Progenitor cell of endocrine pancreas (in vitro differentiated cells): ENCODE measurements at places on chromosomes 6 and 20. TPM values are rescaled to one million over a fixed set of nuclear protein-coding genes. Genes with fewer than 3 reads are reported as not detected.

- DNase-seq, result no peak
These were observed 92.0 kb upstream of the PRDM1 start for GRCh38 chr6:105994118-105994590.

- no peak for DNase-seq
These were observed 27.0 kb downstream of the EDEM2 start for GRCh38 chr20:35120012-35120701.

GRCh38 chr20:21143194-21143890 lies 17.5 kb downstream of the KIZ start:
- DNase-seq, result no peak

GRCh38 chr6:18842534-18842933 lies 455.4 kb downstream of the RNF144B start:
- no peak for DNase-seq

The MLN gene
- not detected in 2 replicates for total RNA-seq

The LTB gene
- 0.57 TPM in 1 of 2 replicates, not detected in the other for total RNA-seq
